ENCODE measurements at places on chromosomes 1 and 21.

GRCh38 chr21:44401386-44402160 lies 48.2 kb downstream of the TRPM2 start:
- no peak for DNase-seq

DNA sequence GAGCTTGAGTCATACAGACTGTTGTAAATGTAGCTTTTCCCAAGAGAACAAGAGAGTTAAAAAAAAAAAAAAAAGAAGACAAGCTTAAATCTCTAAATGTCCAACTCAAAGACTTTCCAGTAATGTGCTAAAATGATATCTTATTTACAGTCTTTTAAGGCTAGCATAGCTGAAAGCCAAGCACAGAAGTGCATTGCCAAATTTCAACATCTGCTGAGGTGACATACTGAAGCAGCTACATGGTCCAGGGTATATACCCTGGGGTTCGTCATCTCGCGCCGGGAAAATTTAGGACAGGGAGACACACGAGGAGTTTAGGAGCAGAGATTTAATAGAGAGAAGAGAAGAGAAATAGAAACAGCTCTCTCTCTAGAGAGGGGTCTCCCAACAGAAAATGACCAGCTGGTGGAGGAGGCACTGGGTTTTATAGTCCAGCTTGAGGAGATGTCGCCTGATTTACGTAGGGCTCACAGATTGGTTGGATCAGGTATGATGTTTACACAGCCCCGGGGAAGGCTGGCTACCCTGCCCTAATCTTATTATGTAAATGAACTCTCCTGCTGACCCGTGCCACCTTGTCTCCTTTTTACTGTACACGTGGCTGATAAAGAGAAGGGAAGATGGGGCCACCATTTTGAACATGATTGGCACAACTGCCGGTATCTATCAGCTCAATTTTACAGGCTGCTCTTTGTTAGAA lies 172.7 kb downstream of the TRIM33 start:
- DNase-seq: no peak

DNA sequence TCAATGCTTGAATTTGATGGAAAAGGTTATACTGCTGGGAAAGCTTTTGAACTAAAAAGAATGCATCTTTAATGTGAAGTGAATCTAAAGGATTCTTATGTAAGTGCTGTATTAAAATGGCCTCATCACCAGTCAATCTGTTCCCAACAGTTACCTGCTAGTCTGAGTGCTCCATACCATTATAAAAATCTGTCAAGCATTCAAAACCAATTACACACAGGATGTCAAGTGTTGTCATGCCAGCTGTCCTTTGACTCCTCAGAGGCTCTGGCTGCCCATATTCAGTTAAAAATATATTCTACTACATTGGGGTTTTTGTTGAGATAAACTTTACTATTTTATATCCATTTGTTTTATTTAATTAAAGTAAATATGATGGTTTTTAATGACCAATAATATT lies 1587.7 kb downstream of the AMY1C start:
- no peak for DNase-seq

DNA sequence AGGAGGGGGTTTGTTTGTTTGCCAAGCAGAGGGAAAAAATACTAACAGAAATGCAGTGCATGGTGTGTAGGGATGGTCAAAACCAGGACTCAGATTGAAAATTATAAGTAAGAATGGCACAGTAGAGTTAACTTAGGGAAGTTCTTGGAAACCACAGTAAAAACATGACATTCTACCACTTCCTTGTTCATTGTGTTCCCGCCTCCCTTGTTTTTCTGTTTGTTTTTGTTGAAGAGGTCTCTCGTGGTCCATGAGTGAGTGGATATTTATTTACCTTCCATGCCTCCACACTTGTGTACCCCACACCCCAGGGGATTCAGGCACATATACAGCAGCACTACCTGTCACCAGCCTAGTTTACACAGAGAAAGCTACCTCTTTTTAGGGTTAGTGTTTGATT lies 69.6 kb downstream of the OLFML2B start:
- no peak for DNase-seq

- no peak for DNase-seq
Measured at GRCh38 chr1:150995896-150996295, 10.8 kb downstream of the MINDY1 start.

DNA sequence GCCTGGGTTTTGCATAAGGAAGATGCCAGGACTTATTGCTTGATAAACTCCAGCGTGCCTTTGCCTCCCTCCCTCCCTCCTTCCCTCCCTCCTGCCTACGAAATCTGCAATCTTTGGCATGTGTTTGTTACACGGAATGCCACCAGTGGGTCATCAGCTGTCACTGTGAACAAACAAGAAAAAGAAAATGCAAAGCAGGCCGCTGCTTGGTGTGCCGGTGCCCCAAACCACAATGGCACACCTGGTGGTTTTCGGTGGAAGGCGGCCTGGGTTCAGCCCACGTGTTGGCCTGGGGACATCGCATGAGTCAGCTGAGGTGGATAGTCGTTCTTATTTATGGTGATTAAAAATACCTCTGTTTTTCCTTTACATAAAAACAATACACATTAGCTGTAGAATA lies 16.3 kb upstream of the IFNLR1 start:
- DNase-seq: no peak

GRCh38 chr21:25790878-25791204 lies 56.1 kb downstream of the GABPA start:
- DNase-seq: no peak

GRCh38 chr1:39204441-39205081 lies at the start of gene MACF1:
Gene MACF1, plus strand, starts transcription at chr1:39204695. Its CDS starts 328 bp downstream, at chr1:39205023.
- peak; percentile 32 for DNase-seq

DNA sequence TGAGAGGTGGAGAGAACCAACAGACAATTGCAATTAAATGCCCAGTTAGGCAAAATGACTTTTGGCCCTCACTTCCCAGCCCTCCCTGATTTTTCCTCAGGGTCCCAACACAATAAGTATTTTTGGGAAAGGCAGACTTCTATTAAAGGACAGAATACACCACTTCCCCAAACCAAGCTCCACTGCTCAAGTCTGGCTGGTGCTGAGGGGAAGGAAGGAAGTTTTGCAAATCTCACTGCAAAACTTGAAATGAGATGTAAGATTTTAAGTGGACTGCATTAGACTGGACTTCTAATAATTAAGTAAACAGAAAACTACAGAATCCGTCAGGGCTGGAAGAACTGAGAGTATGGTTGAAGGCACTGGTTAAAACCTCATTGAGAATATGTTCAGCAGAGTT lies 32.2 kb upstream of the CD1D start:
- DNase-seq: no peak

- no peak for DNase-seq
Measured at GRCh38 chr1:183922197-183922596, 115.3 kb downstream of the COLGALT2 start.

DNA sequence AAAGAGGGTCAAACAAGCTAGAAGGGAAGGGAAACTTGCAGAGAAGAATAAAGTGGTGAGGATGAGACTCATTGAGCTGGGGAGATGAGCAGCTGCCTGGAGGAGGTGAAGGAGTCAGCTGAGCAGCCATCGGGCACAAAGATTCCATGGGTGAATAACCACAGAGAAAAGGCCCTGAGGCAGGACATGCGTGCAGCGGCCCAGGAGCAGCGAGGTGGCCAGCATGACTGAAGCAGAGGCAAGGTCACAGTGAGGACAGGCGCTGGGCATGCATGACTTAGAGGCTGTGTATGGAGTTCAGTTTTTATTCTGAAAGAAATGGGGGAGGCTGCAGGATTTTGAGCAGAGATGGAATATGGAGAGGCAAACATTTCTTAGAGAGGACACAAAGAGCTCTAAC lies 24.9 kb downstream of the OLFML2B start:
- DNase-seq: no peak

DNA sequence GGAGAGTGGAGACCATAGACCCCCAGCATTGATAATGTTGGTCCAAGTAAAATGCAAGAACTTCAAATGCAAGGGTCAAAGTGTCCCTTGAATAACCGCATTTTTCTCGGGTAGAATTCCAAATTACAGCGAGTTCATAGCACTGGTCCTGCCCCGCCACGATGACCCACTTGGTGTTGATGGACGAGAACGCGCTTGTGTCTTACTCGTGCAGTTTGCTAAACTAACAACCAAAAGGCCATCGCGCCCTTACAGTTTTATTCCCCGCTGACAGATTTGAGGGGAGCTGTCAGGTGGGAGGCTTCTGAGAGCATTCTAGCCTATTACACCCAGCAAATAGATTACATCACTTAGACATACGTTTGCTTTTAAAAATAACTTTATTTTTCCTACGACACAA lies 17.3 kb upstream of the TSPEAR start:
- DNase-seq: no peak

DNA sequence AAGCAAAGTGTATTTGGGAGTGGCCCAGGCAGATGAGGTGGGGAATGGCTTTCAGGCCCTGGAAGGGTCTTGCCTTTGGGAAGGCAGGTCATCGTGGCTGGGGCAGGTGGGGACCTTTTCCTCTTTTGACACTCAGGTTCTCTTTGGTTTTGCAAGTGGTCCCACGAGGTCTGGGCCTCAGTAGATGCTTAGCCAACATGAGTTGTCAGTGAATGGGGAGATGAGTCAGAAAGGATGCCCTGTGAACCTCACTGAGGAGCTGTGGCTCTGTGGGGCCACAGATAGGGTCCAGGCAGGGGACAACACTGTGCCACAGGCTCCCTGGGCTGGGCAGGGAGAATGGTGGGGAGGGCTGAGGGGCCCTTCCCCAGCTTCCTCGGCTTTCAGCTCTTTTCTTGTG lies 19.0 kb downstream of the ARHGEF10L start:
- DNase-seq: no peak

GRCh38 chr1:46798810-46799209 lies at the start of gene CYP4B1:
Gene CYP4B1, plus strand, starts transcription at chr1:46799046. Its CDS starts 36 bp downstream, at chr1:46799082.
- no peak for DNase-seq

DNA sequence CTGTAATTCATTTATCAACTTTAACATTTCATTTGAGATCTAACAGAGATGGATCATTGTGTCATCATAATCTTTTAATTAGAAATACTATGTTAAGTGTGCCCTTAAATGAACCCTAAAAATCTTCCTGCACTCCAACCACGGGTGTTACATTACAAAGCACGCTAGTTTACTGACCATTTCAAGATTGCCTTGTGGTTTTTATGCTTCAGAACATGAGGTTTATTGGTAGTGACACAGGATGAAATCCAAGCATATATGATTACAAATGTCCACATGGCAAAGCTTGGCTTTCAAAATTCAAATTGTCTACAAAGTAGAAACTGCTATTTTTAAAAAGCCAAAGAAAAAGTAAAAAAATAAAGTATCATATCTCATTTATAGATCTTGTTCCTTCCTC lies 190.4 kb upstream of the USP25 start:
- DNase-seq: no peak

DNA sequence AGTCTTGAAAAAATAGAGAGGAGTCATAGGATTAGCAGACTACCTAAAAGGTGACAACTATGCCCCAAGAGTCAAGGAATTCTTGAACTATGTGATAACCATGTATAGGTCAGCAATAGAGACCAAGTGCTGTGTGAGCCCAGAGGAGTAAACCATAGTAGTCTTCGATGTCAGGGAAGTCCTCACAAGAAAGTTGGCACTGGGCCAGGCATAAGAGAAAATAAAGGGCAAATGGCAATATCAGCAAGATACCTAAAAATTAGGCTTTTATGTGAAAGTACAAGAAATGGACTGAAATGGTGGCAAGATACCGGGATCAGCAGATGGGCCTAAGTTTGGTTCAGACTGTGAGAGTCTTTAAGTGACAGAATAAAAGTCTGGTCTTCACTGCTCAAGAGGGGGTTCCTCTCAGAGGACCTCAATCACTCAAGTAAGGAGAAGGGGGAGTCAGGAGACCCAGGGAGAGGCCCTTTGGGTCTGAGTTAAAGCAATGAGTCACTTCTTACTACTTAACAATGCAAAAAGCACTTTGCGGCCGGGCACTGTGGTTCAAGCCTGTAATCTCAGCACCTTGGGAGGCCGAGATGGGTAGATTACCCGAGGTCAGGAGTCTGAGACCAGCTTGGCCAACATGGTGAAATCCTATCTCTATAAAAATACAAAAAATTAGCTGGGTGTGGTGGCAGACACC lies 95.0 kb downstream of the TEX35 start:
- DNase-seq: peak; percentile 8

DNA sequence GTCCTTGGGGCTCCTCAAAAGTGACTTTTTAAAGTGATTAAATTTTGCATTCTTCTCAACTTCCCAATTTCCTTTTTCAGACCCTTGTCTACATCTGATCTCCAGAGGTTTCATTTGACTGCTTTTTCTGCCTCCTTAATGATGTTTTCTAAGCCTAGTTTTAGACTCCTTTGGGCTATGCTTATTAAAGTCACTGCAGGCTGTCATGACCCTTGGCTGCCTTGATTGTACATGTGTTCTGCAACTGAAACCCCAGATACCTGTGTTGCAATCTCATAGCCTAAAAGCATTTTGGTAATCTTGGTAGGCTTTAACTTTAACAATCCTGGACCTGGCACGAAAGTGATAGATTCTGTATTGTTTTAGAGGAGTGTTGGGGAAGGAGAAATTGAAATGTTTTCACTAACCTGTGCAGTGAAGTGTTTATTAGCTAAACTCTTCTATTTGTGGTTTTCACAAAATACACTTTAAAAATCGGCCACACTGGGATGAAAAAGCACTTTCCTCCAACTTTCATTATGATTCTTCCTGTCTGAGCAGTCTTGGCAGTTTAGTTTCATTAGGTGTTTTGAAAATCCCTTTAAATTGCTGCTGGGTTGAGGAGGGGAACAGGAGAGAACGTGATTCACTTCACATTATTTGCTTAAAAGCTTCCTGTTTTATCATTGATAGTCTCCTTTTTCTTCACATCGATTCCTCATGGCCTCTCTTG lies 4.9 kb downstream of the MACO1 start:
- DNase-seq: no peak

DNA sequence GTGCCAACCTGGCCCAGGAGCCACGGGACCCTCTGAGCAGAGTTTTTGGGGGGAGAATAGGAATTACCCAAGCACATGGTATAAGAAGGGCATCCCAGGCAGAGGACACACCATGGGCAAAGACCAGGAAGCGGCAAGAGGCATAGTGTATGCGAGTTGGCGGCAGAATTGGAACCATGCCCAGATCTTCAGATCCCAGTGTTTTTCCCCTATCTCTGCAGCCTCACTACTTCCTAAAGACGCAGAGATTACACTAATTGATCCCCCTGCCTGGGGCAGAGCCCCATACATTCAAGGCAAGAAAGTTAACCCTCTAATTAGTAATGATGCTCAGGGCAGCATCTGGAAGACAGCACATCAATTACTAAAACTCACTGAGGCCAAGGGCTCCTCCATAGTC lies 48.2 kb downstream of the SYT2 start:
- DNase-seq: no peak

DNA sequence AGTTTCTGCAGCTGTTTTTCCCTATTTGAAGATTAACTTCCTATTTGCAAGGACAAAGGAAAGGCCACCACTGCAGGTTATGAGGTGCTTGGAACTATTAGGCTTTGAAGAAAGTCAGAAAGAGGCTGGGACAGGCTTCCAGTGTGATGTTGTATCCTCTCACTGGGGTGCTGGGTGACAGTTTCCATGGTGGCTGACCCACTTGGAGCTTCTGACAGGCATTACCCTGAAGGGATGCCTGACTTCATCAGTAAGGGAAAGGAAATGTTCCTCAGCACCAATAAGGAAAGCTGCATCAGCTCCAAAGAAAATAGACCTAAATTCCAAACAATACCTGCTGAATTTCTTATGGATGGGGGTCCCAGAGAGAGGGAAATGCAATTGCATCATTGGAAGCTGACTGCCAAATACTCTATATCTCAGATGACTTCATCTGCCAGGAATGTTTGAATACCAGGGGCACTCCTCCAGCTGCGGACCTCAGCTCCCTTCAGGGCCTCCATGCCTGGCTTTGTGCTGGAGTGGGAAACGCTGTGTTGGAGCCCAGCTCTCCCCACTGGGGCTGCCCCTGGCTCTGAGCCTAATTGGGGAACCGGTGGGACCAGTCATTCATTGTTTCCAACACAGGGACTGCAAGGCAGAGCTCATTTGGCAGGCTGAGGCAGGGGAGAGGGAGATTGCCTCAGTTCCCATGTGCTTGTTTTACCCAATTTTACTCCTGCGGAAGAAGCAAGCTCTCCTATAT lies 76.6 kb downstream of the RGL1 start:
- no peak for DNase-seq
